ENCODE measurements at places on chromosomes 13 and 19.

- no peak for DNase-seq
These were observed 150.2 kb downstream of the DCT start for GRCh38 chr13:94329277-94329676.

DNA sequence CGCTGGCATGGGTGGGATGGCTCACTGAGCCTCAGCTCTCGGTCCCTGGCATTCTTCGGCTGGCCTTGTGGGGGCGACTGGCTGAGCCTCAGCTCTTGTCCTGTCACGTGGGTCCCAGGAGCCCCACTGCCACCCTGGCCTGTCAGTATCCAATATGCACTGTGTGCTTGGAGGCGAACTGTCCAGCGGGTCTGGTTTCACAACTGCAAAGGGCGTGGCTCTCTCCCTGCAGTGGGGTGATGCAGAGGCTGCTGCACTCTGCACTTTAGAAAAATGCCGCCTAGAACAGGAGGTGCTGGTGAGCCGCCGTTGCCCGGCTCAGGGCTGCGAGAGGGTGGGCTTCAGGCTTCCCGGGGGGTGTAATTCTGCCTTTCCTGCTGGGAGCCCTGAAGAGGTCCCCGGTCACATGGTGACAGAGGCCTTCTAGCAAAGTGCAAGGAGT lies 17.0 kb upstream of the TMEM255B start:
- peak; percentile 88 for DNase-seq

- no peak for DNase-seq
These were observed 24.0 kb downstream of the FGF9 start for GRCh38 chr13:21694831-21695230.

GRCh38 chr13:73011751-73012150 lies 47.1 kb upstream of the KLF5 start:
- no peak for DNase-seq

DNA sequence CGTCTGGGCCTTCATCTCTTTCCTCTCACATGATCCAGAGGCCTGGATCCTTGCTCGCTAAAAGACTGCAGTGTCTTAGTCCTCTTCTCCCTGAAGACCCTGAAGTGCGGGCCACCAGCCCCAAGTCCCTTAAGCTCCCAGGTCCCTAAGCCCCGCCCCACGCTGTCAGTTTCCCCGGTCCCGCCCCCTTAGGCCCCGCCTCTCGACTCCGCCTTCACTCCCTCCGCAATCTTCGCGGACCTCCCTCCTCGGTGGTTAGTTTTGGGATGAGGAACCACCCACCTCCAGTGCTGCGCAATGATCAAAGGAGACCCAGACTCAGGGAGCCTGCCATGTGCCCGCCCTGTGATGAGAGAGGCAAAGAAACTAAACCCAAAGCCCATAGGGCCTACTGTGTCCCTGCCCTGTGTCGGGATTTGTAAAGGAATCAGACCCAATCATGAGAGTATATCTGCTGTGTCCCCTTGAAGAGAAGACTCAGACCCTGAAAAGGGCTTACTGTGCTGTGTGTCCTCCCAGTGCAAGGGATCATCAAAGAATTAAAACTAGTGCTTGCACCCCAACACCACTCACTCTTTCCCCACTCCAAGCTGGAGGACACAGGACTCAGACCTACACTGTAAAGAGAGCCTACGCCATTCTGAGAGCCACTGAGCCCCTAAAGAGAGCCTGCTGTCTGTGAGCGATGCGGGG lies 3.0 kb upstream of the COX6B1 start:
- DNase-seq = no peak

GRCh38 chr13:66937423-66937822 lies 292.7 kb downstream of the PCDH9 start:
- no peak for DNase-seq

- no peak for DNase-seq
These were observed 3.4 kb upstream of the PSMC4 start for GRCh38 chr19:39967561-39967960.

DNA sequence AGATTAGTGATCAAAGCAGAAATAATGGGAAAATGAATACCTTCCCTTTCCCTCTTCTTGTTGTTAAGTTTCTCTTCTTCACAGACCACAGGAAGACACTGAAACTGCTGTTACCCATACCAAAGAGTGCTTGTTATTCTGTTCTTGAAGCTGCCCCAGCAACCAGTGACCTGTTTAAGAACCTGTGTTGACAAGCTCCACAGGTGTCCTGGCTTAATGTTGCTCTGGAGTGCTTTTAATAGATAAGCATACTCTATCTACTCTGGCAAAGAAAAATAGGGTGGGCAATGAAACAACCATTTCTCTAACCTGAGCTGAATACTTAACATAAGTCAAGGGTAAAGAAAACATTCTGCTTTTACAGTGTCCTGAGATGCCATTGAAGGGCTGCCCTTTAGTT lies 506.7 kb upstream of the GPC6 start:
- DNase-seq = no peak

- no peak for DNase-seq
These were observed 78.0 kb downstream of the ATP11A start for GRCh38 chr13:112767506-112768471.

DNA sequence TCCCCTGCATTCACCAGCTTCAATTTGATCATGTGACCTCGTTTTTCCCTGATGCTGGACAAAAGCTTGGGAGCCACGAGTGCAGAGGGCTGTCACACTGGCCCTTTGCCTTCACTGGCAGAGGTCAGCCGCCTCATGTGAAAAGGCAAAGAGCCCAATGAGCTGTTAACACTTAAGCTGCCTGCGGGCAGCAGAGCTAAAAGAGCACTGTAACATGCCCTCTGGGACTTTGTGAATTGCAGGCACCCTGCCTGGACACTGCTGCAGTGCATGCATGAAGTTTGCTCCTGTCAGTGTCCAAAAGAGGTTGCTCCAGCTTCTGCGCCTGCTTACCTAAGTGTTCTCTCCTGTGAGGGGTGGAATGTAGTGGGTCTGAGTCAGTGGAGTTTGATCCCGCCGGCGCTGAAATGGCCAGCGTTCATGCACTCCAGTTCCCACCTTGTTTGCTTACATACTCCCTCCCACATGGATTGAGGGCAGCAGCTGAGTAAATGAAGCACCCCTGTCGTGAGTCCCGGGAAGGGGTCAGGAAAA lies 193.7 kb downstream of the RFC3 start:
- no peak for DNase-seq

DNA sequence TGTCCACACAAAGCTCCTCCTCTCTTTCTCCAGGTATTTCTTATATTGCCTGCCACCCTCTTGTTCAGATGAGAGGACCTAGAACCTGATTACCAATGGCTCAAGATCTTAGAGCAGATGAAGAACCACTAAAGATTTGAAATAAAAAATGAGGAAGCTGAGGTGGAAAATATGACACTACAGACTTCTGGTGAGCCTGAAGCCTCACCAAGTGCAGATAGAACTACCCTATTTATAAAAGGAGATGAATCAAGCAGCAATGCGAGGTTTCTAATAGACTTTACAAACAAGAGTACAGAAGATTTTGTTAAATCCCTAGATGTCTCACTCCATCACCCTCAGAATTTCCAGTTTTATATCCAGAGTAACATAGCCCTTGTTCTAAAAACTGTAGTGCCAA lies 345.8 kb downstream of the TBC1D4 start:
- no peak for DNase-seq

DNA sequence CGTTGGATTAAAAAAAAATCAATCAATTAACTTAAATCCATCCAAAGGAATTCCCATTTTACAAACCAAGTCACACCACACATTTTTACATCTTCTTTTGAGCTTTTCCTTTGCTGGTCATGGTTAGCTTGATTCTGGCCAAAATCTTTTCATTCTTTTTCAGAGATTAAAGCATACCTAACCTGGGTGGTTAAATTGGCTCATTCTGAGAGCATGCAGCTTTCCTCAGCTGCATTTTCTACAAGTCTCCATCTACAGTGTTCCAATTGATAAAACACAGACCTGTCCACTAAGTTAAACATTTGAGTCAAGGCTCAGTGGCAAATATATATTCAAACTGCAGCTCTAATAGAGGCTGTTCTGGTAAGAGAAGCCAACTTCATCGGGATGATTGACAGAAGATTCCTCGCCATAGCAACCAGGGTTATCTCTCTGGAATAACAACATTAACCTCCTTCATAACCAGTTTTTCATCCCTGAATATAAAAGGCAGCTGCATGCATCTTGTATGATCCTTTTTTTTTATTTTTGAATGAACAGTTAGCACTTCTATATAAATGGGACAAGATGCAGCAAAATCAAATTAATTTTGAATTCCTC lies 106.2 kb downstream of the DNAJC15 start:
- no peak for DNase-seq

DNA sequence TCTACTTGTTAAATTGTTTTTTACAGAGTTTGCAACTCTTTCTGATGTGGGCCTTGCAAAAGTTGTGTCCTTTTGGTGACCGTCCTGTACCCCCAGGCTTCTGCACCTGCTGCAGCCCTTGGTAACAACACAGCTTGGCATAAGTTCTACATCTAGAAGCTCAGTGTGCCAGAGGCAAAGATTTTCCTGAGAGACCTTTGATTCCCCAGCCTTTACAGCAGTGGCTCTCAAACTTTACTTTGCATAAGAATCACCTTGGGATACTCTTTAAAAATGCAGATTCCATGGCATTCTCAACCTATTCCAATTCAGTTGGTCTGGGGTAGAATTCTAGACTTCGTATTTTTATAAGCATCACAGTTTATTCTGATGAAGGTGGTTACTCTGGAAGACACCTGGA lies 260.9 kb downstream of the DCT start:
- DNase-seq = no peak

- no peak for DNase-seq
These were observed 506.7 kb upstream of the PCDH9 start for GRCh38 chr13:67736646-67737420.

- no peak for DNase-seq
These were observed 756.7 kb upstream of the ARGLU1 start for GRCh38 chr13:107324416-107325204.

GRCh38 chr13:79724348-79725103 lies 243.6 kb downstream of the NDFIP2 start:
- no peak for DNase-seq

DNA sequence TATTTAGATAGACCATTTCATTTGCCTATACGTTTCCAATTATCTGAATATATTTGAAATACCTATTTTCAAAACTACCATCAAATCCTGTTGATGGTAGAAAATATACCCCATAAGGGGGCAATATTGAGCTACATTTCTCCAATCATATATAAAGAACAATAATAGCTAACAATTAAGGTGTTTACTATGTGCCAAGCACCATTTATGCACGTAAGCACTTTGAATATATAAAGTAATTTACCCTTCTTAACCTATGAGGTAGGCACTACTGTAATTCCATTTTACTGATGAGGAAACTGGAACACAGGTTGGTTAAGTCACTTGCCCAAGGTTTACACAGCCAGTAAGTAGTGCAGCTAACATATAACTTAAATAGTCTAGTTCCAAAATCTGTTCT lies 79.2 kb downstream of the UBL3 start:
- DNase-seq = no peak

- DNase-seq = peak; percentile 76
These were observed at the start of gene SBSN for GRCh38 chr19:35528218-35529038. TSS of gene SBSN (minus strand) at chr19:35528311. CDS start at chr19:35528281, 30 bp downstream.

DNA sequence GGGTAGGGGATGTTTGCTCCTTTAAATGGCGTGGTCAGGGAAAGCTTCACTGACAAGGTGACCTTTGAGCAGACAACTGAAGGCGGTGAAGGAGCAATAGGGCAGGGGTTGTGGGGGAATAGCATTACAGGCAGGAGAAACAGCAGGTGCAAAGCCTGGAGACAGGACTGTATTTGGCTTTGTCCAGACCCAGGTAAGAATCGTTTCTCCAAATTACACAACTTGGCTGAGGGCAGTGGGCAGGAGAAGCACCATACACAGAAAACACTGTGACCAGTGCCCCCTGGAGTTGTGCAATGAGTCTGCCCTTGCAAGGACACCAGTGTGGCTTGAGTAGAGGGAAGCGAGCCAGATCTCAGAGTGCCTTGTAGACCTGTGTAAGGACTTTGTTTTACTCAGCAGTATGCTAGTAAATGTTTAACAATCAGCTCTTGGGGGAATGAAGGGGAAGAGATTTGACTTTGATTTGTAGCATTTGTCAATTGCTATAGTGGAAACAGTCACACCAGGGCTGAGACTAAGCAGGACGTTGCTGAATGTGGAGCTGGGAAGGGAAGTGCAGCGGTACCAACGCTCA lies 360.0 kb downstream of the DCT start:
- DNase-seq = no peak

DNA sequence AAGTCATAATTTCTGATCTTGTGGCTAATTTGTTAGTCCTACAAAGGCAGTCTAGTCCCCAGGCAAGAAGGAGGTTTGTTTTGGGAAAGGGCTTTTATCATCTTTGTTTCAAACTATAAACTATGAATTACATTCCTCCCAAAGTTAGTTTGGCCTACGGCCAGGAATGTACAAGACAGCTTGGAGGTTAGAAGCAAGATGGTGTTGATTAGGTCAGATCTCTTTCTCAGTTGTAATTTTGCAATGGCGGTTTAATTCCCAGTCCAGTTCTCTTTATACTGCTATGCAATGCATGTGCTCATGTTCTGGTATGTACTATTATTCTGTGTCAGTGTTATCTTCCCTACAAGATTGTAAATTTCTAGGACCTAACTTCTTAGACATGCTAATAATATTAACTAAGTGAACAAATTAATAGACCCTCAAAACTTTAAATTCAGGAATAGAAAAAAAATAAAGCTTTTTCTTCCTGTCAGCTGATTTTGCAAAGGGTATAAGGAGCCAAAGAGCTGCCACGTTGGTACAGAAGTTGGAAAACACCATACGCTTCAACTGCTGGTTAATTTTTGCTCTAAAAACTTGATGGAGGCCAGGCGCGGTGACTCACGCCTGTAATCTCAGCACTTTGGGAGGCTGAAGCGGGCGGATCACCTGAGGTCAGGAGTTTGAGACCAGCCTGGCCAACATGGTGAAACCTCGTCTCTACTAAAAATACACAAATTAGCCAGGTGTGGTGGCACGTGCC lies 1.3 kb upstream of the DNAJC15 start:
- no peak for DNase-seq

GRCh38 chr19:2449019-2449418 lies 7.7 kb downstream of the LMNB2 start:
- DNase-seq = no peak

GRCh38 chr13:110055089-110055488 lies 251.9 kb downstream of the COL4A1 start:
- no peak for DNase-seq

DNA sequence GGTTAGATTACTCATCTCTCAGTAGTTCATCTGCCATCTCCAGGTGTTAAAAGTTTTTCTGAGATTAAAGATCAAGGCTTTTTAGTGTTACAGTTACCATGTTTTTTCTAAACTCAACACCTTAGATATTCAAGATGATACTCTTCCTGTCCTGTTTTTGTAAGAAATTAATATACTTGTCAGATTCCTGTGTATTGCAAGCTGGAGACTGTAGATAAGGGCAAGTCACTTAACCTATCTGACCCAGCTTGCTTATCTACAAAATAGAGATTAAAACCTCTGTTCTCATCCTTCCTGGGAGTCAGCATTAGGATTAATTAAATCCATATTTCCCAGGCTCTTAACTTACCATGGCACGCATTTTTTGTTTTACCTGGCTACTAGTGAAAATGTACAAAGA lies 25.2 kb downstream of the SUGT1 start:
- DNase-seq = no peak

- DNase-seq = peak; percentile 4
These were observed 845.3 kb downstream of the DIAPH3 start for GRCh38 chr13:59318320-59318930.

Measured in H54 (cell line).